ENCODE measurements at places on chromosomes 11 and 22.

DNA sequence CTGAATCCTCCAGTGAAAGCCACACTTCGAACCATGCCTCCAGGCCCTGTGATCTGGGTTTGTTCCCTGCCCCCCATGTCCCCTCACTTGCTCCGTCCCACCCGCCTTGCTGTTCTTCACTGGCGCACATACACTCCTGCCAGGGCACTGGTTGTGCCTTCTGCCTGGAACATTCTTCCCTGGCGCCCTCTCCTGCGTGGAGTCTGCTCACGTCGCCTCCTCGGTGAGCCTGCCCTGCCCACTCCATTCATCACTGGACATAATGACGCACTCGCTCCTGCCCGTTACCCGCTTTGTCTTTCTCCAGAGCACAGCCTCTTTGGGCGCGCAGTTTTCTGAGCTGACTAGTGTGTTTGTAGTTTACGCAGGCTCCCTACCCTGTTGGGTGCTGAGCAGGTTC is 21.0 kb upstream of the MIEF1 start:
- no peak for DNase-seq

GRCh38 chr11:72217841-72218240 is 1.2 kb downstream of the FOLR2 start:
- DNase-seq: no peak

DNA sequence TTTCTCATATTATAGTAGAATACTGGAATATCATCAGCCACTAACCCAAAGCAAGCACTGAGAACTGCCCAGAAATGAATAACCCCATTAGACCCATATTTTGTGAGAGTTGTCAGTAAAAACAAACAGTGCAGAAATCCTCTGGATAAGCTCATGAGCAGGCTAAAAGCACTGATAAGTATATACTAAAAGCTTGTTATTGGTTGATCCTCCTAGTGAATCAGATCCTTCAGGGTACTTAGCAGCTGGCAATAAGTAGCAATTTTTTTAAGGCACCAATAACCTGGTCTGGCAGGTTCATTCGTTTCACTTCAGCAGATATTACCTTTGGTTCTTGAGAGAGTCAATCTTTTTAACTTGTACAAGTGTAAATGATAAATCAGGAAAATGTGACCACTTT is 1.2 kb downstream of the NOX4 start:
- DNase-seq: no peak

DNA sequence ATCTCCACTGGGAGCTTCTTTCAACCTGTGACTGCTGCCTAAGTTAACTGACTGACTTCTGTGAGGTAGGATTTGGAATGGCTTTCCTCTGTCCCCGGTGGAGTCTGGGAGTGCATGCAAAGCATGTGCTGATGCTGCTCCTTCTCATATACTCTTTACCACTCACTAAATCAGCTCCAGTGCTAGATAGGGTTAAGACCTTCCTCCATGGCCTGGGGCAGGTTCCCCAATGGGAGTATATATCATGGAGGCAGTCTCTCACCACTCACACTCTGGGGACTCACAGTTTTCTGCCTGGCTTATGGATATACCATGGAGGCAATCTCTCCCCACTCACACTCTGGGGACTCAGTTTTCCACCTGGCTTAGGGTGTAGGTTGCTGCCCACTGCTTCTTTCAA is 10.1 kb upstream of the FANCF start:
- DNase-seq: no peak

DNA sequence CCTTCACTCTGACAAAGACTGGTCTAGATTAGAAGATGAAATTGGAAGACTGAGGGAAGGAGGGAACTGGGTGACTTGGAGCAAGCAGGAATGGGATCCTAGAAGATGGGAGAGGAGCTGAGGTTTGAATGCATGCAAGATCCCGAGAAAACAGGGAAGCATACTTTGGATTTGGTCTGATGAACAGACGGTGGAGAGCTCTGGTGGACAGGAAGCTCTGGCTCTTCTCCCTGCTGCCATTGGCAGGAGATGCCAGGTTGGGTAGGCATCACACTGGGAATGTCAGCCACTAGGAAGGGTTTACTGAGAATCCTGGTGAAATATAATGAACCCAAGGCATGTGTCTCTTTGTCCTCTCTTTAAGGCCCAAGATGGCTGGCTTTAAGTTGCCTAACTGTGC is 16.5 kb downstream of the NAV2 start:
- no peak for DNase-seq

- DNase-seq: no peak
Observed at GRCh38 chr11:105910095-105910715, 111.8 kb downstream of the MSANTD4 start.

- DNase-seq: no peak
Observed at GRCh38 chr11:2449548-2450320, 4.9 kb downstream of the KCNQ1 start.

DNA sequence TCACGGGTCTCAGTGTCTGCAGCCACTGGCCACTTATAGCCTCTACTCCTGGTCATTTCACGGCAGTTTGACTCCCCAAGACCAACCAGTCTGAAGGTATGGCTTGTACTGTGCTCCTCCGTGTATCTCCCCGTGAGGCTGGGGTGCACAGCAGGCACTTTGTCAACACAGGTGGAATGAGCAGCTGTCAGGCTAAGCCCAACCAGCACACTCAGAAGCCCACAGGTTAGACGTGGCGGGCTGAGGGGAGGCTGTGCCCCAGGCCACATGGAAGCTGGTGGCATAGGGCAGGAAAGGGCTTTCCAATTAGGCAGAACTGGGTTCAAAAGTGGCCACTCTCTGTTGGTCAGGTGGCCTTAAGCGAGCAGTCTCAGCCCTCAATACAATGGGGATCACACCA is 7.0 kb downstream of the TP53I11 start:
- DNase-seq: no peak

DNA sequence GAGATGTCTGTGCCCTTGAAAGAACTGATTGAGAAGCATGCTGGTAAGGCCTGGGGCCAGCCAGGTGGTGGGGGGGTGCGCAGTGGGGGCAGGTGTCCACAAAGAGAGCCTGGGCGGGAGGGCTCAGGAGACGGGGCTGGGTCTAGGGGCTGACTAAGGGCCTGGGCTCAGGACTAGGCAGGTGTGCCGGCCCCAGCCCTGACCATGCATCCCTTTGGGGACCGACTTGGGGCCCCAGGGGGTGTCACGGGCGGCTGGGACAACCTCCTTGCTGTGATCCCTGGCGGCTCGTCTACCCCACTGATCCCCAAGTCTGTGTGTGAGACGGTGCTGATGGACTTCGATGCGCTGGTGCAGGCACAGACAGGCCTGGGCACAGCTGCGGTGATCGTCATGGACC is 4.4 kb downstream of the NDUFV1 start:
- no peak for DNase-seq

DNA sequence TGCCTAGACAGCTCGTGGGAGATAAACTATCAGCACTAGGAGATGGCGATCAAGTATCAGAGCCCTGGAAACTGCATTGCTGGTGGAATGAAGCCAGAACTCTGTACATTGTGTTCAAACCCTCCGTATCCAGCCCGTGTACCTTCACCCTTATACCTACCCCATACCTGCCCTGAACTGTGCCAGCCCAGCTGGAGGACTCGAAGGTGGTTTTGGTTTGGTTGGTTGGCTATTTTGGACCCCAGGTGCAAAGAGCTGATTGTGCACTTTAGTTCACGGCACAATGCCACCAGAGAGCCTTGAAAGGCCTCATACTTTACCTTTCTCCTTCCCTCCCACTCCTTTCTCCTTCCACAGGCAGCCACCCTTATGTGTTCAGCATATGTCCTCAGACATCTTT is 16.0 kb downstream of the FAM83F start:
- no peak for DNase-seq

GRCh38 chr22:19059481-19060278 is 62.5 kb downstream of the DGCR2 start:
- DNase-seq: no peak

DNA sequence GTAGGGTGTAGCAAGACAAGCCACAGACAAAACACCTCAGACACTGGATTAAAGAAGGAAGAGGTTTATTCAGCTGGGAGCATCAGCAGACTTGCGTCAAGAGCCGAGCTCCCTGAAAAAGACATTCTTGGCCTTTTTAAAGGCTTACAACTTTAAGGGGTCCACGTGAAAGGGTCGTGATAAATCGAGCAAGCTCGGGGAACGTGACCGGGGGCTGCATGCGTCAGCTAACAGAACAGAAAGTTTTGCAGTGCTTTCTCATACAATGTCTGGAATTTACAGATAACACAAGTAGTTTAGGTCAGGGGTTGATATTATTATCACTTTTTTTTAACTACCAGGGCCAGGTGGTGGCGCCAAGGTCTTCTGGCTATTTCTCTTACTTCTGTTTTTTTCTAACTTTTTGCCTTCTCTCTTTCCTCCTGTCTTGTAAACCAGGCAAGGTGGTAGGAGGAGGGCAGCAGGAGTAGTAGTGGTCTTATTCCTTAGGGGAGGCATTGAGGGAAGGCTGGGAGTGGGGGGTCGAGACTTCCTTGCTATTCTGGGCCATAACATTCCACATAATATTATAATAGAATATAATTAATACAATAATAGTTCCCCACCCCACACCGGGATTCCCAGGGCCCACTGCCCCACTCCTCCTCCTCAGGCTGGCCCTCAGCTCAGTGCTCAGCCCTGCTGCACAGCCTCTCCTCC is 587 bp upstream of the ALDH3B1 start:
- no peak for DNase-seq

DNA sequence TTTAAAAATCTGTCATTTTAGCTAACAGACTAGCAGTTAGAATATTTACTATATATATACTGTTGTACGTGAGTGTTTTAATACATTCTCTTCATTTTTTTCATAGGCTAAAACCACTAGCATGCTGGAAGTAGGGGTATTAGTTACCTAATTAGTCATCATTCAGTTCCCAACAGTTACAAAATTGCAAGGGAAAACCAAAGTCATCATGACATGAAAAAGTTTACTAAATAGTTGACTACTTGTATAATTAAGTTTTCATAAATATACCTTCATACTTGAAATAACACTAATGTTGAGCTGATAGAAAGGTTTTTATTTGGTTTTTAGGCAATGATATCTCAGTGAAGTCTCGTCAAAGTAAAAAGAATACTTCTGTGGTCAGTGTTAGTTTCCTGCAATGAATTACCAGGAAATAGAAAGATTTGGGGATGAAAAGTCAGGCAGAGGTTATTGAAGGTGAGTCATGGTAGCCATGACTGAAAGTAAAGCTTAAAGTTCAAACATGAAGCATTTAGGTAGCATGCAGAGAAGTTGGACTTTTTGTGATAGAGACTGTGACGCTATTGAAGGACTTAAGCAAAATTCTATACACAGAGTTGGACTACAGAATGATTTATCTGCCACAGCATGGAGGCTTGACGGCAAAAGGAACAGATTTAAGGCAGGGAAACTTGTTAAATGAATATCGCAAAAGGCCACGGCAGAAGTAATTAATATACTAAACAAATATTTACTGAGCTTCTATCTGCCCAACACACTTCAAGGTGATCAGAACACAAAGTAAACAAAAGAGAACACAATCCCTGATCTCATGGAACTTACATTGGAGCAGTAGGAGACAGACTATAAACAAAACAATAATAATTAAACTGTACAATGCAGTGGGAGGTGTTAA is 828.1 kb upstream of the FAT3 start:
- no peak for DNase-seq

DNA sequence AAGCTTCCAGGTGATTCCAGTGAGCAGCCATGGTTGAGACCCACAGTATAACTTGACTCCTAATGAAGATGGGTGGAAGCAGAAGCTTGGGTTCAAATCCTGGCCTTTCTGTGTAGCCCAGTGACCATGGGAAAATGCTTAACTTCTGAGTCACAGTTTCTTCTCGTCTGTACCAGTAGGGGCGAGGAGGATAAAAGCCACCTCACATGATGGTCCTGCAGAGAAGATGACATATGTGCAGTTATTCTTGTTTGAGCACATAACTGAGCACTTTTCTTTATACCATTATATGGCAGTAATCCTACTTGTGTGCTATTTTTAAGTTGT is 4.9 kb downstream of the TMEM109 start:
- DNase-seq: no peak

DNA sequence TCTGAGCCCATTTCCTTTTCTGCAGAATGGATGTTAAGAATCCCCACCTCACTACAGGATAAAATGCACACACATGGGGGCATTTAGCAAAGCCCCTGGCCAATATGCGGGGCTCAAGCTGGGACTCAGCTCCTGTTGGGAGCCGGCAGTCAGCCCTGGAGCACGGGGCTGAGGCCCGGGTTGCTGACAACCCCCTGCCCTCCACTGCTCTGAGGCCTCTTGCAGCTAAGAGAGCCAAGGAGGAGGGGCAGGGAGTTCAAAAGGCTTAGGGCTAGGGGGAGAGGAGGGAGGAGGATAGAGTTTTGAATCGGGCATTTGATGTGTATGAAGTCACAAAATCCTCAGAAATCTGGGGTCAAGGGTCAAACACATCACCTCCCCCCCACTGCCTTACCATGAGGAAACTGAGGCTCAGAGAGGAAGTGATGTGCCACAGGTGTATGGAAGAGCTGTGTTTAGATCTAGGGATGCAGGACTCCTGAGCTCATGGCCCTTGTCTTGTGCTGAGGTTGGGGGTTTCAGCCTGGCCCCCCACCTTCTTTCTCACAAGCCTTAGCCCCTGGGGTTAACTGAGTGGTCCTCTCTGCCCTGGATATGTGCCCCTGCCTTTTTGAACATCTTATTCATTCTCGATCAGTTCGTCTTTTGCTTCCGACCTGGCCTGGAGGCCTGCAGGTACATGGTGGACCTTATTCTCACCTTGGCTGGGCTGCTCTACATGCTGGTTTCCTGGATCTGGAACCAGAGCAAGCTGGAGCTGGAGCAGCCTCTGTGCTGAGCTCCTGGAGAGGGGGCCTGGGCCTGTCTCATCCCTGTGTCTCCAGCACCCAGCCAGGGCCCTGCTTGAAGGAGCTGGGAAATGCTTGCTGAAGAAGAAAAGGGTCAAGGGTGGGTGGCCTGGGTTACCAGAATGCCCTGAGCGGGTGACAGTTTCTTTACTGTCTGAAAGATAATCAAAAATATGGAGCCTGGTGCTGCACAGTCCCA is 80.3 kb downstream of the LRRC32 start:
- DNase-seq: no peak

- DNase-seq: no peak
Observed at GRCh38 chr22:42881982-42882656, 25.0 kb upstream of the ARFGAP3 start.

GRCh38 chr11:2668876-2669275 is 30.9 kb downstream of the KCNQ1OT1 start:
- DNase-seq: no peak

Data from 8988T (cell line).